ENCODE measurements at places on chromosomes 11 and 22.

- no peak for DNase-seq
Measured at GRCh38 chr22:46866591-46866990, 104.1 kb downstream of the TBC1D22A start.

DNA sequence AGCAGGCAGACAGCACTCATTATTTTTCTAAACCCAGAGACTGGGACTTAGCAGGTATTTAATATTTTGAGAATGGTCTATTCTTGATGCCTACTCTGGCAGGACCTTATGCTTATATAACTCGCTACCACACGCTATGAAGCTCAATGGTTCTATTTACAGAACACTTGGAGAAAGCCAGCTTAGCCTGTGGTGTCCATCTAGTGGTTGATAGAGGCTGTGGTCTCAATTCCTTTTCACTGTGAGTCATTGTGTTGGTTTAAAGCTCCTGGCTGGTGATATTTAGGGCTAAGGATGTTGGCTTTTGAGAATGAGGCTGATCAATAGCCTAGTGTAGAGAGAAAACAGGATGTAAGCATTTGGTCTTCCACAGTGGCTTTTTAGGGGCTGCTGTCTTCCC, 206.4 kb downstream of the DBX1 start:
- no peak for DNase-seq

DNA sequence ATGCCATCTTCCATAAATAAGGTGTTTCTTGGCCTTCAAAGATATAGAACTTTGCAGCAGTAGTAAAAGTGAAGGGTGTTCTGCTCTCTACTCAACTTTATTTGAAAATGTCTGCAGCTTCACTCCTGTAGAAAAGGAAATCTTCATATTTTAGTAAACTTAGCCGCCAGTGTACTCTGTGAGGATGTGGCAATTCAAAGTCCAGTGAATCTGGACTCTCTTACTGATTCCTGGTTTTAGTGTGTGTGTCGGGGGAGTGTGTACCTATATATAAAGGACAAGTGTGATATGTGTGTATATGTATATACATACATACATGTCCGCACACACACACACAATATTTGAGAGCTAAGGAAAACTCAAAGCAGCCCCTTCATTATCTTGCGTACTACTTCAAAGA, 134.3 kb upstream of the LDLRAD3 start:
- DNase-seq: no peak

DNA sequence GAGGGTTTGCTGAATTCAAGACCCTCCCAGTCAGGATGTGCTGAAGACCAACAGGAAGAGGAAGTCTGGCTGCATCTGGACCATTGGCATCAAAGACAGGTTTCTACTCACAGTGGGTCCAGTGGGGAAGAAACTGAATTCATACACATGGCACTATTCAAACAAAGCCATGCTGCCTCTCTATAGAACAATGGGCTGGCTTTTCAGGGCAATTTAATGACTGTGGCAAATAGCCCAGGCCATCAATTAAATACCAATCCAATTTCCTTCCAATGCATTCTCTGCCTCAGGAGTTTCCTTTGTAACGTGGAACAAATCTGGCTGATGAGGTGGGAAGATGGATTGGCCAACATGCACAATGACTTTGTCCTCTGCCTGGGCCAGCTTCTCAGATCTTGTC, 98.6 kb downstream of the SEZ6L start:
- DNase-seq: no peak

GRCh38 chr11:11411401-11411985, 58.4 kb upstream of the CSNK2A3 start:
- DNase-seq: no peak

DNA sequence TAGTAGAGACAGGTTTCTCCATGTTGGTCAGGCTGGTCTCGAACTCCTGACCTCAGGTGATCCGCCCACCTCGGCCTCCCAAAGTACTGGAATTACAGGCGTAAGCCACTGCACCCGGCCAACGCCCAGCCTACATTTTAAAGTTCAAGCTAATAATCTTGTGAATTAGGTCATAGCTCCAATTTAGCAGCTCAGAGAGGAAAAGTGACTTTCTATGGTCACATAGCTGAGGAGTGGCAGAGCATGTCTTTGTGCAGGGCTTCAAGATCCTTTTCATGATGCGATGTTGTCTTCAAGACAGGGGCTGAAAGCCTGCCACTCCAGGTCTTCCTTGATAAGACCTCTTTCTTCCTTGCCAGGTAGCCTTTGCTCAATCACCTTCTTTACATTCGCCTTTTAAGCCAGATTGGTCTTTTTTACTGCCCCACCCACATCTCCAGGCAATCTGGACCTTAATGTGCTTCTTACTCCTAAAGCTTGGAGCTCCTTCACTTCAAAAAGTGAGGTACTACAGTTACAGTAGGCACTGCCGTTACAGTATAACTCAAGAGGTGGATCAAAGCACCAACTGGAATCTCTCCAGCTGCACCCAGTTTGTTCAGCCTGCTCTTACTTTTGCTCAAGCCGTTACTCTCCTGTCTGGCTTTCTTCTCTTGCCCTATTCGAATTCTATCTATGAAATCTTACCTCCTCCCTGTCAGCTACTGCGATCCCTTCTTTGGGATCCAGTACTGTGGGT, 18.2 kb downstream of the YWHAH start:
- DNase-seq: no peak

DNA sequence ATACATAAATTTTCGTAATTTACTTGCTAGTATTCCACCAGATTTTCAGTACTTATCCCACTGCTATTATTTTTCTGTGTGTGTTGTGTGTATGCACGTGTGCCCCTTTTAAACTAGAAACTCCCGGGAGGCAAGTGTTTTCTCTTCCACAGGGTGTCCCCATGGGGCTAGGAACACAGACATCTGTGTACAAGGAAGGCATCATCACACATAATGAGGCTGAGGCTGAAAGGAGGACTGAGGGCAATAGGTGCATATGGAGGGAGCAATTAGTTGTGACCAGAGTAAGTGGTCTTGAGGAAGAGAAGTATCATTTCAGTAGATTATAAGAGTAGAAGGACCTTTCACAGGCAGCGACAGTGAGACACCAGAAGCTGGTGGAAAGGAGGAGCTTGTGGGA, 2.1 kb upstream of the DPAGT1 start:
- DNase-seq: no peak

DNA sequence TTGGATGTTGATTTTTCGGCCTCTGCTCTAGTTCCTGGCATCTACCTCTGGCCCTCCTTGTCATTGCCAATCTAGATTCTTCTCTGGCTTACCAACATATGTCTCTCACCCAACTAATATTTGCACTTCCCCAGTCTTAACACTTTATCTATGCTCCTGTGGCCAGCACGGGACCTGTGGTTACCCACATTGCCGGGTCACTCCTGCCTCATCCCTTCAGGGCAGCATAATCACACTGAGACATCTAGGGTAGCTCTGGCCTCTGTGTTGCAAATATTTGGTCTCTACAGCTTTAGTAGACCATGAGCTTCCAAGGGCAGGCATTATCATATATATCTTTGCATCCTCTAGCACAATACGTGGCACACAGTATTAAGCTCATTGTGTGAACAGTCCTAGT, 182.0 kb upstream of the ARHGAP20 start:
- DNase-seq: no peak

- no peak for DNase-seq
Measured at GRCh38 chr11:88704485-88704884, 361.3 kb downstream of the GRM5 start.

GRCh38 chr22:47417699-47418098, 655.2 kb downstream of the TBC1D22A start:
- DNase-seq: no peak

DNA sequence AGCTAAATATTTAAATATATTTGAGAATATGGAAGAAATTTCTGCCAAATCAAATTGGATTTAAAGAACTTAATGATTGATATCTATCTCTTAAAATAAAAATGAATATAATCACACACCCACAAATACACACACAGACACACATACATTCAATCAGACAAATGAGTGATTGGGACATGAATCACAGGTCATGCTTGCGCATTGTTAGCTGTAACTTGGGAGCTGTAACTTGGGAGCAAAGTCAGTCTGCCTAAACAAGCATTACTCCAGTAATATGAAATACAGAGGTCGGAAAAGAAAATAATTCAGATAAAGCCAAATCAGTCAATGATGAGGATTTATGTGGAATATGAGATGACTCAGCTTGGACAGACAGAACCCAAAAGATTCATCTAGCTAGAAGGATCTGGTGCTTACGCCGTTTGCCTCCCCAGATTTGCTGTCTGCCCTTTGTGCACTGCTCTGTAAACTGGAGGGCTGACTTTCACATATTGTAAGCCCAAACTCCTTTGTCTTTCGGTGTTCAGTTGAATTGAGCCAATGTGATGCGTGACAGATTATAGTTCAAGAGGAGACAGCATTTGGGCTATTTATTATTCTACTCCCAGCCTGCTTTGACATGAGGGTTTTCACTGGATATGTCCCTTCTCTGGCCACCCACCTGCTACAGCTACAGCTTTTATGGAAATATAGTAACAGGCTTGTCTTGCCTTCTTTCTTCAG, 1.6 kb downstream of the OR56B1 start:
- DNase-seq: no peak

DNA sequence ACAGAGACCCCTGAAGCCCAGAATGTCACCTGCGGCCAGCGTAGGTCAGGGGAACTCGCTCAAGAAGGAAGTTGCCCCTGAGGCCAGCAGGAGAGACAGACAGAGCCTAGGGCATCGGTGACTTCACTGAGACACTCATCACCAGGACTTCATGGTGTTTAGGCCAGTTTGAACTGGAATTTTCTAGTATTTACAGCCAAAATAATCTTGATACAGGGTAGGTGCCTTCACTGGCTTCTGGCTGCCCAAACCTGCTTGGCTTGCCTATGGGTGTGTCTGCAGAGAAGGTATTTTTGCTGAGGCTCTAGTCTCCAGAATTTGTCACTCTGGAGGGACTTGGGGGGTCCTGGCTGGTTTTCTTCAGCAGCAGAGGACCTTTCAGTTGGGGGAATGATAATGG, 86.6 kb downstream of the FBXO7 start:
- no peak for DNase-seq

DNA sequence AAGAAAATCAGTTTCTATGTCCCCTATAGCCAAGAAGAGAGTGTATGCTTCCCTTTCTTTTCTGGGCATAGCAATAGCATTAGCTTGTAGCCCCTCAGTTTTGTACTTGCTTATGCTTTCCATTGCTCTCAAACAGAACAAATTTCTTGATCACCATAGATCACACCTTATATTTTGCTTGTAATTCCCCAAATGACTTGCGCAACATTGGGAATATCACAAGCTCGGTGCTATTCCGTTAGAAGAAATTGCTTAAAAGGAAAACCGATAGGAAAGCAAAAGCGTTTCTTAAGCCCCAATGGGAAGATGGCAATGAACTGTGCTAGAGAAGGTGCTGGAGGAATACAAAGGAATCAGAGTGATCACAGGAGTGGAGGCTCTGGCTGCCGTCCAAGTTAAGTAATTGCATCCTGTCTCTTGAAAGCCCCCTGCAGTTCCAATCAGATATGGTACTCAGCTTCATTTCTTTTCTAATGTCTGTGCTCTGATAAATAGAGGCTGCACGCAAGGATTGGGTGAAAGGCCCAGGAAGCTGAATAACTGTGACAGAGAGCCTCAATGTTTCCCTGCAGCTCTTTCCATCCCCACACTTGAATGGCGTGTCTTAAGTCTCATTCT, 182.1 kb upstream of the KIRREL3 start:
- DNase-seq: no peak

GRCh38 chr11:60482361-60482760, 10.2 kb upstream of the MS4A12 start:
- no peak for DNase-seq

GRCh38 chr11:115707180-115707905, 203.1 kb upstream of the CADM1 start:
- DNase-seq: no peak

GRCh38 chr11:27209562-27210005, 153.4 kb downstream of the CCDC34 start:
- DNase-seq: no peak

DNA sequence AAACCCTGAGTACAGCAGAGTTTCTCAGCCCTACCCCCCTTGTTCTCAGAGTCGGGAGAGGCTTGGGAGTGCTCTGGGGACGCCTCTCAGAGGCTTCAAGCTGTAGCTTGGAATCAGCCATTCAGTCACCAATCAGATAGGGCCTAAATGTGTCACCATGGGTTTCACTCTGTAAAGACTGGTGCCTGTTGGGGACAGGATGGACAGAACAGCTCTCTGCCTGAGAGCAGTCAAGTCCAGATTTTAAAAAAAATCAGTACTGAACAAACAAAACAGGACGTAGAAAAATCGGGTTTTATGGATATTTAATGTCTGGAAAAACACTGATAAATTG, 1.3 kb downstream of the FADD start:
- no peak for DNase-seq

DNA sequence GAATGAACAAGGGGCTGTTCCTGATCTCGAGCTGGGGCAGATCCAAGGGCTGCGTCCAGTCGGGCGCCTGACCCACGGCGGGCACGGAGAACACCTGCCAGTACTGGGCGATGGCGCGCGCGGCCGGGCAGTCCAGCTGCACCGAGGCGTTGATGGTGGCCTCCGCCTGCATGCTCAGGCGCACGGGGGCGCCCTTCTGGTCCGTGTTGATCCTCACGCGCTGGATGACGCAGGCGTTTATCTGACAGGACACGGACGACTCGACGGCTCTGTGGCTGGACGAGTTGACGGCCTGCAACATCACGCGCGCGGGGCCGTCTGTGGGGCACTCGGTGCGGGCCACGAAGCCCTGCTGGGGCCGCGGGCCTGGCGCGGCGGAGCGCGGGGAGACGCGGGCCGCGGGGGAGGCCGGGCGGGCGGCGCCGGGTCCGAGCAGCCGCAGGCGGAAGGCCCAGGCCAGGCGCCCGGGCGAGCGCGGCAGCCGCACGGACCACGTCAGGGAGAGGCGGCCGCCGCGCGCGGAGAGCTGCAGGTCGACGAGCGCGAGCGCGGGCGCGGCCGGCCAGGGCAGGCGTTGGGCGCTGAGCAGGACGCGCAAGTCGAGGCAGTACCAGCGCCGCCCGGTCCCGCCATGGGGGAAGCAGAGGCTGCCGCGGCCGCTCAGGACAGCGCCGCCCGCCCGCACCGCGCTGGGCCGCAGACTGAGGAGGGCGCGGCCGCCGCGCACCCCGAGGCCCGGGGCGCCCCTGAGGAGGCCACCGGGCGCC, 511 bp downstream of the PKDREJ start:
- no peak for DNase-seq

GRCh38 chr11:11306855-11307254, 46.2 kb downstream of the CSNK2A3 start:
- DNase-seq: no peak

DNA sequence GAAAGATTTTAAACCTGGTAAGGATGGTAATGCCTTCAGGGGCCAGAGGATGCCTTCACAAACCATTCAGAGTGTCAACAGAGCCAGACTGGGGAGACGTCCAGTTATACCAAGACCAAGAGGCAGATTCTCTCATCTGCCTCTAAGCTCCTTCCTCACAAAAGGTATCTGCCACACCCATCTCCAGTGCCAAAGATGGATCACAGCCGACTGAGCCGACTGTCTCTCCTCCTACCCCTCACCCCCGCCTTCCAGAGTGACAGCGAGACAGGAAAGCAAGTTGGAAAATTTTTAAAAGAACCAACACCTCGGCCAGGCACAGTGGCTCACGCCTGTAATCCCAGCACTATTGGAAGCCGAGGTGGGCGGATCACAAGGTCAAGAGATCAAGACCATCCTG, 79.1 kb upstream of the AKIP1 start:
- DNase-seq: no peak
